ENCODE measurements at places on chromosomes 4 and X.

- no peak for DNase-seq
Measured at GRCh38 chr4:76712564-76712963, 185.4 kb downstream of the SOWAHB start.

DNA sequence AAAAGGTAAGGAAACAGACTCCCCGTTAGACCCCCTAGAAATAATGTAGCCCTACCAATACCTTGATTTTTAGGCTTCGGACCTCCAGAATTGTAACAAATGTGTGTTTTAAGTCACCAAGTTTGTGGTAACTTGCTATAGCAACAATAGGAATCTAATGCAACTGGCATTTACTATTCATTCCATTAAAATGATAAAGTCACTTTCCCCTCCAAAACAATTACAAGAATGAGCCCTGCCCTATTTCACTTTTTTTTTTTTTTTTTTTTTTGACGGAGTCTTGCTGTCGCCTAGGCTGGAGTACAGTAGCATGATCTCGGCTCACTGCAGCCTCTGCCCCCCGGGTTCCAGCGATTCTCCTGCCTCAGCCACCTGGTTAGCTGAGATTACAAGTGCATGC, 3.5 kb upstream of the DDX60L start:
- DNase-seq, result no peak

- DNase-seq, result no peak
Measured at GRCh38 chr4:82890528-82890900, 439 bp downstream of the SEC31A start.

GRCh38 chr4:124189545-124189944, 523.0 kb downstream of the ANKRD50 start:
- DNase-seq, result no peak

- no peak for DNase-seq
Measured at GRCh38 chr4:54001668-54002365, 62.6 kb downstream of the CHIC2 start.

DNA sequence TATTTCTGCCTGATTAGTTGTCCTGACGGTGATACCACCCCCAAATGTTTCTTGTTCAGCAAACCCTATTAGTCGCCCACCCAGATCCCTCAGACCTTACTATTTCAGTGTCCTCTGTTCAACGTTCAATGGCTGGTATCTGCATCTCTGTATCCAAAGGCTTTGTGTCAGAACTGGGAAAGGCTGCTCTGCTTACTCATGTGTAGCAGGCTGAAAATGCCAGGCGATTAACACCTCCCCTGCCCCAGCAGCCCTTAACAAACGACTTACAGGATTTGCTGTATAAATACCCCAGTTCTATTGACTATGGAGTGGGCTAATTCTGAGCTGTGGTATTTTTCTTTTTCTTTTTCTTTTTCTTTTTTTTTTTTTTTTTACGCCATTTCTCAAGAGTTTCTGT, 415.0 kb downstream of the ZNF674 start:
- DNase-seq, result no peak

DNA sequence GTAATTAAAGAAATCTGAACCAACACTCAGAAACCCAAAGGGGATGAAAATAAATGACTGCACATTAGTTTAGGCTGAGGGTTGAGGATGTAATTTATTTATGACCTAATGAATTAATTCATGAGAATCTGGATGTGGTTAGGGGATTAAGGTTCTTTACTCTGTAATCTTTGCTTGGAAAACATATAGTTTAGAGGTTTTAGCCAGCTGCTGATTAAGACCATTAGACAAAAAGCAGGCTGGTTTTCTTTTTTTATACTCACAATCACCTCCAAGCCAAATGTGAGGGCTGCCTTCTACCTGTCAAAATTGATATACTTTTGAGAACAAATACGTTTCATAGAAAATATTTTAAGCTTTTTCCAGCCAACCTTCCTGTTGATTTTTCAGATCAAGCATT, 2705.8 kb downstream of the PCDH7 start:
- no peak for DNase-seq

- no peak for DNase-seq
Measured at GRCh38 chr4:172688534-172688933, 480.1 kb upstream of the GALNT7 start.

DNA sequence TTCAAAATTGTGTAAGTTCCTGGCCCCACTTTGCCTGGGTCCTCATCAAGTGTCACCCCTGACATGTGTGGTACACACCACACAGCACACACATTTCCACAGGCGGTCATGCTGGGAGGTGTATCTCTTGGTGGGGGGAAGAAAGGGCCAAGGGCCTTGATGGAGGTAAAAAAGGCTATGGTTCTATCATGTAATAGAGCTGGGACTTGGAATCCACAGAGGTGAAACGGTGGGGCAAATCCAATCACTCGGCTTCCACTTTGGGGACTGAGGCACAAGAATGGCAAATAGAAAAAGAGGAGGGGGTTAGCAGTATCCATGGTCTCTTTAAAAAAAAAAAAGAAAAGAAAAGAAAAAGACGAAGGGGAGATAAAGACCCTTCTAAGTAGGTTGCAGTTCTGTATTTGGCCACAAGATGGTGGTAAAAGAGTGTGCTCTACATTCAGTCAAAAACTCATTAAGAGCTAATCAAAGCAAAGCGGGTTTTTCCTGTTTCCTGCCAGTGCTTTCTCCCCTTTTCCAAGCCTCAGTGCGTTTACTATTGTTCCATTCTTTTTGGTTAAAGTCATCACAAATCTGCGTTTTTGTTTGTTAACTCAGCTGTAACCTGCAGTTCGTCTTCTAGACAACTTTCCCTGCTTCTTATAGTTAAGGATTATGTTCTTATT, 37.0 kb upstream of the ATP6AP2 start:
- DNase-seq, result no peak

Measured in activated CD8-positive, alpha-beta memory T cell treated with anti-CD3 and anti-CD28 coated beads for 48 hours (primary cell).